ENCODE measurements at places on chromosomes 7 and 10.

- no peak for DNase-seq
Measured at GRCh38 chr10:91768123-91768522, 30.1 kb upstream of the TNKS2 start.

DNA sequence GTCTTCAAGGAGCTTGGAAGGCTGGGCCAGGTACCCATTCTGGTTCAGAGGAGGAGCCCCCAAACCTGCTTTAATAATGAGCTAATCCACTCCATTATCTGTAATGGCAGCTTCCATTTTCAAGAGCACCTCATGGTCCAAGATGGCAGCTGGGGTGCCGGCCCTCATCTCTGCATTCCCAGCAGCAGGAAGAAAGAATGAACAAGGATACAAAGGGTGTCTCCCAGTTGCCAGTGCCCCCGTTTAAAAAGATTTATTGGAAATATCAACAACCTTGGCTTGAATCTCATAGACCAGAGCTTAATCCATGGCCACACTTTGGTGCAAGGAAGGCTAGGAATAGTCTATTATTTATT lies 8.5 kb downstream of the LAT2 start:
- no peak for DNase-seq

DNA sequence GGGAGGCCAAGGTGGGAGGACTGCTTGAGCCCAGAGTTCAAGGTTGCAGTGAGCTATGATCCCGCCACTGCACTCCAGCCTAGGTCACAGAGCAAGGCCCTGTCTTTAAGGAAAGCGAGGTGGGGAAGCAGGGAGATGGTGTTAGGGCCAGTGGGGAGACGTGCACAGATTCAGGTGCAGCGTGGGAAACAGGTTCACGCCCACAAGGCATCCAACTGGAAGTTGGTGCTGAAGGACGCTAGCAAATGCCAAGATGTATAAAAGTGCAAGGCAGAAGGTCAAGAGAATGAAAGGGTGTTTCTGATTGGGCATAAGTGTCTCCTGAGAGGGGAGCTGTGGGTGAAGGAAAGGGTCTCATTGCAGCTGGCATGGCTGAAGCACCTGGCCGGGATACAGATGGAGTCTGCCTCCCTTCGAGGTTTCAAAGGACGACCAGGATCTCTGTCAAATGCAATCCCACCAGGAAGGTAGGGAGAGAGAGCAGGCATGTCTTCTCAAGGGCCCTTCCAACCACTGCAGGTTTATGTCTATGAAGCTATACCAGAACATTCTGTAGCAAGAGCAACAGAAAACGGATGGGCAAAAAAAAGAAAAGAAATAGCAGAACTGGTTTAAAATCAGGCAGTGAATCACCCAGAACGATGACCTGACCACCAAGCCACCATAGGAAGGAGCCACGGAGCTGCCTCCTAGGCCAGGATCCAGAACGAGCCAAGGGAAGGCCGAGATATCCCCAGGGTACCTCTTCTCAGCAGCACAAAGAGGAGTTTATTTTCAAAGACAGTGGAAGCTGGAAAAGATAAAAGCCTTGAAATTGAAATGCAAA lies 43.2 kb downstream of the GSDME start:
- no peak for DNase-seq

GRCh38 chr7:106089647-106090046 lies 22.5 kb downstream of the SYPL1 start:
- no peak for DNase-seq

DNA sequence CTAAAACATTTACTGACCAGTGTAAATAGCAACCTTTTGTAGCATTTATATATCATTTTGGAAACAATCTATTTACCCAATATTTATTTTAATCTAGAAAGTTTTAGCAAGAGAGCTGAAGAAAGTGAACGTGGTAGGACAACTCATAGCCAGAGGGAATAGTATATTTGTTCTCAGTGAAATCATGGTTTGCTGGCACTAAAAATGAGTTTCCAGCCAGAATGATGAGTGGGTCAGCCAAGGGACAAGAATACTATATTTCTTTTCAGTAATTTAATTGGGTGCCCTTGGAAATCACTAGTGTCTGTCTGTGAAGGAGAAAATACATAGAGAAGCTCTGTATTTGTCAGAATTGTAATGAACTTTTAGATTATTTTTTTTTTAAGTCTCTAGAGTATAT lies 74.9 kb downstream of the MINPP1 start:
- peak; percentile 53 for DNase-seq

- DNase-seq, result no peak
Measured at GRCh38 chr10:101570428-101571270, 17.4 kb downstream of the POLL start.
